ENCODE measurements at places on chromosomes 6 and 20. TPM values are rescaled to one million over a fixed set of nuclear protein-coding genes. Genes with fewer than 3 reads are reported as not detected.

Gene HSPA12B
- total RNA-seq, result 0.31 TPM

Gene SEL1L2
- total RNA-seq, result not detected

Gene BPIFA1
- total RNA-seq, result not detected

Gene FGD2
- total RNA-seq, result not detected

Gene CRISP2
- not detected for total RNA-seq

Gene FOXQ1
- total RNA-seq, result 0.06 TPM

Gene STX11
- total RNA-seq, result 3.6 TPM

Gene MUCL3
- total RNA-seq, result not detected

Gene RNF182
- 0.40 TPM for total RNA-seq

Gene BHLHE23
- not detected for total RNA-seq

Gene ZC2HC1B
- total RNA-seq, result not detected

Gene PDE7B
- 31.0 TPM for total RNA-seq

Gene EYS
- under 0.01 TPM for total RNA-seq

Gene GGTLC1
- not detected for total RNA-seq

Gene CAGE1
- 0.06 TPM for total RNA-seq

Gene TTK
- total RNA-seq, result 11.7 TPM

Gene OCSTAMP
- total RNA-seq, result not detected

Gene AKAP12
- 456 TPM for total RNA-seq

Gene OR2H2
- total RNA-seq, result not detected

Gene ABHD16B
- not detected for total RNA-seq

Gene SAMD5
- total RNA-seq, result 0.26 TPM

Gene BEND3
- 0.93 TPM for total RNA-seq
